ENCODE measurements at places on chromosomes 5 and 9.

DNA sequence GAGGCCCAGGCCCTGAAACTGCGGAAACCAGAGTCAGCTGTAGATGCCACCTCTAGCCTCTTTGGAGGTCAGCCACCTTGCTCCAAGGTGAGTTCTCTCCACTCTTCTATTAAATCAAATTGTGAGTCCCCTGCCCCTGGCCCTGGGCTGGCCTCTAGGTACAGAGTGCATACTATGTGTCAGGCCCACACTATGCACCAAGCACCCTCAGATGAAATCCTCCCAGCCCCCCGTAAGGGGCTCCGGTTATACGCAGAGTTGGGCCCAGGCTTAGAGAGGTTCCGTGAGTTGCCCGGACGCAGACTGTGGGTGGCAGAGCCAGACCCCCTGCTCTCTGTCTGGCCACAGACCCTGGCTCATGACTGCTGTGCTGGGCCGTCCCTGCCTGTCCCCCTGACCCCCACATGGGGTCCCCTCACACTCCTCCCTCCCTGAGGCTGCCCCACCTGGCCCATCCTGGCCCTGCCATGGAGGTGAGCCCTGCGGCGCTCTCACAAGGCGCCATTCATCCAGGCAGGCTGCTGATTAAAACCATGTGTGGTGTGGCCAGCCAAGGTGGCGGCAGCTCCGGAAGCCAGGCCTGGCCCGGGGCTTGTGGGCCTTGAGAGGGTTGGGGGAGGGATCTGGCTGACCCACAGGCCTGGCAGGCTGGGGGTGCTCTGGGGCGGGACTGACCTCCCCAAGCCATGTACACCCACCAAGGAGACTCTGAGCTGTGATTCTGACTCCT lies 65.5 kb upstream of the SYNPO start:
- DNase-seq = no peak

DNA sequence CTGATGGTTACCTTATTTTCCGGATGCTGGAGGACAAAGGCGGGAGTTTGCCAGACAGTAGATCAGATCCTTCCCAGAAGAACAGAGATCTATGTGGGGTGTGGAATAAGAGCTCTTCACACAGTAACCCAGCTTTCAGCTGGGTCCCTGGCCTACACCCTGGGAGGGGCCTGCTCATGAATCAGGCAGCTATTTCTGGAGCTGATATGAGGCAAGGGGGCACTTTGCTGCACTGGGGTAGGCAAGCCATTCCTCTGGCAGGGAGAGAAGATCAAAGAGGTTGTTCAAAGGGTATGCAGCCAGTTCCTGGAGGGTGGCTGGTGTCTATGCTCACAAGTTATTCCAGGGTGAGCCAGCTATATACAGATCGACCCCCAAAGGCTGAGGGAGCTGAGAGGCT lies 48.6 kb downstream of the CYSTM1 start:
- DNase-seq = no peak

GRCh38 chr5:93571114-93571949 lies 9.7 kb downstream of the NR2F1-AS1 start:
- no peak for DNase-seq

- no peak for DNase-seq
Measured at GRCh38 chr9:5787759-5788302, 45.1 kb downstream of the ERMP1 start.

DNA sequence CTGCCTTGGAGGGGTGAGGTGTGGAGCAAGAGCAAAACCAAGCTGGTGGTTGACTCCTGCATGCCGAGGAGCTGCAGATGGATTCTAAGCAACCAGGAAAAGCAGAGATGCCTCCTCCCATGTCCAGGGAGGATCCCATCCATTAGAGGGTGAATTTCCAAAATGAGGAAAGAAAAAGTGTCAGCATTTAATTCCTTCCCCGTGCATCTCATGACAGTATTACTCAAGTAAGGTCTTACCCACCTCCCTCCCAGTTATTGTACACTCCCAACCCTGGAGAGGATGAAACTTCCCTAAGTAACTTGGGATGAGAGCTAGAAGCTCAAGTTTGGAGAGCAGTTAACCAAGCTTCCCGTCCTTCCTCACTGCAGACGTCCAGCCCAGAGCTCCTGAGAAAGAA lies 19.9 kb downstream of the C9orf152 start:
- DNase-seq = no peak

DNA sequence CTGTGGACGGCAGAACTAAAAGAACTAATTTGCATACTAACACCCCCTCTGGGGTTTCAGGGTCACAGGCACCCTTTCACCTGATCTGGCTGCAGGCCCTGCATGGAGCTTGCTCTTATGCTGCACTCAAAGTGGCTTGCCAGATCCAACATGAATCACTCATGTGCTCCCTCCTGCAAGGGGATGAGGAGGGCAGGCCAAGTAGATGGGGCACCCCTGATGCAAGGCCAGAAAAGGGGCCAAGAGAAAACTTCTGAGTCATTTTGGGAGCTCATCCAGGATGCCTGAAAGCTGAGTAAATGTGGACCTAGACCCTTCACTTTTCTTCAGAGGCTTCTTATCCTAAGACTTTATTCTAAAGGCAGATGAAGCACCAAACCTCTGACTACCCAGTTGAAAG lies 558.5 kb upstream of the PTGER4 start:
- DNase-seq = no peak

DNA sequence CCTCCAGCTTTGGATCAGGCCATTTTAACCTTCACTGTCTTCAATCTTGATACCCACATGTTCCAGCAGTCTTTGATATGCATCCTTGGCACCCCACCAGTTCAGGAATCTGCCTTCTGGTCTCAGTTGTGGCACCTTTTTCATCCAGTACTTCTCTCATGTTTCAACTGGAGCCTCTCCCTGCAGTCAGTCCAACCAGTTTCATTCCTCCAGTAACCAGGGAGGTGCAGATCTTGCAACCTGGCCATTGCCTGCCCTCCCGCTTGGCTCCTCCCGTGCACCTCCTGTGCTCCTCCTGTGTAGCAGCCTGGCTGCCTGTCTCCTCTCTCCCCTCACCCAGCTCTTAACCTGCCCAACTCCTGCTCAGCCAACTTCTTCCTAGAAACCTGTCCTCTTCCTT lies 20.2 kb downstream of the FUBP3 start:
- DNase-seq = no peak
